ENCODE measurements at places on chromosomes 12 and 14.

DNA sequence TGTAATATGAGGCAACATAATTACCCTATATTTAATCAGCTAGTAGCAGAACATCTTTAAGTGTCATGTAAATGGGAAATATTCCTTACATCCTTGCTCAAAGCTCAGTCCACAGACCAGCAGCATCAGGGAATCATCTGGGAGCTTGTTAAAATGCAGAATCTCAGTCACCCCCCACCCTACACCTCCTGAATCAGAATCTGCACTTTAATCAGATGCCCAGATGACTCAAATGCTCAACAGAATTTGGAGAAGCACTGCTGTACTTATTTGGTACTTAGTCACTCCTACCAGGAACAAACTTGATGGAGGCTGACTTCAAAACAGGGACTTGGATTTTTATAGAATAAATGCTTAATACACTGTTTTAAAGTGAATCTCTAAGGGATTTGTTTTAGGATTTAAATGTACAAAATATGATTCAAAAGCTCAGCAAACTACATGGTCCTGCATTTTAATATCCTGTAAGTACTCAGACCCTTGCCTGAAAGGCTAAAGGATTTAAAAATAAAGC, 96.5 kb downstream of the ARMH4 start:
- no peak for DNase-seq

GRCh38 chr14:105447651-105448640, 26.7 kb upstream of the CRIP2 start:
- no peak for DNase-seq

DNA sequence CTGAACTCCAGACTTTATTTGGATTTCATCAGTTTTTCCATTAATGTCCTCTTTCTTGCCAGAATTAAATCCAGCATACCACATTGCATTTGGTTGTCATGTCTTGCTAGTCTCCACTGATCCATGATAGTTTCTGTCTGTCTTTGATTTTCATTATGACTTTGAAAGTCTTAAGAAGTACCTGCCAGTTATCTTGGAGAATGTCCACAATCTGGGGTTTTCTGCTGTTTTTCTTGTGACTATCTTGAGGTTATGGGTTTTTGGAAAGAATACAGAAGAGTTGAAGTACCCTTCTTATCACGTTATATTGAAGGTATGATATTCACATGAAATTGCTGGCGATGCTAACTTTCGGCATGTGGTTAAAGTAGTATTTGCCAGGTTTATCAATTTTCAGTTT, 282.3 kb upstream of the PRICKLE1 start:
- no peak for DNase-seq

- DNase-seq: no peak
Measured at GRCh38 chr14:102187044-102187443, 47.3 kb downstream of the WDR20 start.

GRCh38 chr14:76015191-76015590, 29.6 kb downstream of the IFT43 start:
- no peak for DNase-seq

DNA sequence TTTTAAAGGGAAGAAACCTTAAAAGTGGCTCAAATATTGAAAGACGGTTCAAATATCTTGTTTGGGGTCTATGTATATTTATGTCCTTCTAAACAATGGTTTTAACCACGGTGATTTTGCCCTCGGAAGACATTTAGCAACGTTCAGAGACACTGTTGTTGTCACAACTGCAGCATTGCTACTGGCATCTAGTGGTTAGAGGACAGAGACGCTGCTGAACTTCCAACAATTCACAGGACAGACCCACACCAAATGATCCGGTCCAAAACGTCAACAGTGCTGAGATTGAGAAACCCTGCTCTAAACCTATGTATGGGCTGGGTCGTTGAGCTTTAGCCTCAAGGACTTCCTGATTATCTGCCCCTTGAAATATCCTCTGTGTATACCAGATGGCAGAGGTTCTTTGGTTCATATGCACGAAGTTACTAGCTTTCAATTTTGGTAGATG, 1.7 kb downstream of the ANGEL1 start:
- DNase-seq: no peak

GRCh38 chr14:21069388-21070082, 569 bp upstream of the ARHGEF40 start:
- no peak for DNase-seq

DNA sequence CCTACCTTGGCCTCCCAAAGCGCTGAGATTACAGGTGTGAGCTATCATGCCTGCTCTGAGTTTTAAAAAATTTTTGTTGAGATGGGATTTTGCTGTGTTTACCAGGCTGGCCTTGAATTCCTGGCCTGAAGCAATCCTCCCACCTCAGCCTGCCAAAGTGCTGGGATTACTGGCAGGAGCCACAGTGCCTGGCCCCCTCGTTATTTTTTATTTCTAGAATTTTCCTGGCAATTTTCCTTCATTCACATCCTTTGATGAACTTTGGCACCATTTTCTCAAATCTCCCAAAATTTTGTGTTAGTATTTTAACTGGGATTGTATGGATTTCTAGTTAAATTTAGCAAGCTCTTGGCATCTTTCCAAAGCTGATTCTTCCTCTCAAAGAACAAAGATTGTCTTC, 24.6 kb upstream of the SCARB1 start:
- DNase-seq: no peak

DNA sequence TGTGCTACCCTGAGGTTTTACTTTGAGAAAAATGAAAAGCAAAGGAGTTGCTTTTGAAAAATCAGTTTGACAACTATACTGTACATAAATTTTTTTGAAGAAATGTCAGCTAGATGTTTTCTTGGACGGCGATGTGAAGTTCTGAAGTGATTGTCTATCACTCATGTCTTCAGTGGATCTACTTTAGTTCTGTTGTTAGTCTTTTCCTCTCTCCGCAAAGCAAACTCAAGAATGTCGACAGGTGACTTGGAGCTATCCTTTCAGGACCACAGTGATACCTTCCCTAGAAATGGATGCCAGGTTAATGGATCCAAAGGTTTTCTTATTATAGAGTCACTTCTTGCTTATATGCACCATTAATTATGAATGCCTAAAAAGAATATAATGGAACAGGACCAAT, 1.2 kb downstream of the PTPRO start:
- DNase-seq: no peak

GRCh38 chr12:123816896-123817537, 54.9 kb downstream of the DNAH10 start:
- DNase-seq: no peak

DNA sequence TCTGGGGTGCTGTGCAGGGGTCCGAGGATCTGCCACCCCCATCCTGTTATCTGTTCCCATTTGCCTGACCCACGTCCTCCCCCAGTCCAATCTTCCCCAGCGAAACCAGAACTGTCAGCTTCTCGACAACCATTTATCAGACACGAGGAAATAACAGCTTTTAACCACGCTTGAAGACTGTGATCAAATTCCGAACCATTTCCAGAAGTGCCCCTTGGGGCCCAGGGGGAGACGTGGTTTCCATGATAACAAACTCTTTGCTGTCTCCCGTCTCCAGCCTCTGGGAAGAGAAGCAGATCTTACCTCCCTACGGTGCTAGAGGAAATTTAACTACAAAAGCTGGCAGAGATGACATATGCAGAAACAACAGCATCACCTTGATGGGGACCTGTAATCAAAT, 35.1 kb upstream of the SRRM4 start:
- DNase-seq: no peak

DNA sequence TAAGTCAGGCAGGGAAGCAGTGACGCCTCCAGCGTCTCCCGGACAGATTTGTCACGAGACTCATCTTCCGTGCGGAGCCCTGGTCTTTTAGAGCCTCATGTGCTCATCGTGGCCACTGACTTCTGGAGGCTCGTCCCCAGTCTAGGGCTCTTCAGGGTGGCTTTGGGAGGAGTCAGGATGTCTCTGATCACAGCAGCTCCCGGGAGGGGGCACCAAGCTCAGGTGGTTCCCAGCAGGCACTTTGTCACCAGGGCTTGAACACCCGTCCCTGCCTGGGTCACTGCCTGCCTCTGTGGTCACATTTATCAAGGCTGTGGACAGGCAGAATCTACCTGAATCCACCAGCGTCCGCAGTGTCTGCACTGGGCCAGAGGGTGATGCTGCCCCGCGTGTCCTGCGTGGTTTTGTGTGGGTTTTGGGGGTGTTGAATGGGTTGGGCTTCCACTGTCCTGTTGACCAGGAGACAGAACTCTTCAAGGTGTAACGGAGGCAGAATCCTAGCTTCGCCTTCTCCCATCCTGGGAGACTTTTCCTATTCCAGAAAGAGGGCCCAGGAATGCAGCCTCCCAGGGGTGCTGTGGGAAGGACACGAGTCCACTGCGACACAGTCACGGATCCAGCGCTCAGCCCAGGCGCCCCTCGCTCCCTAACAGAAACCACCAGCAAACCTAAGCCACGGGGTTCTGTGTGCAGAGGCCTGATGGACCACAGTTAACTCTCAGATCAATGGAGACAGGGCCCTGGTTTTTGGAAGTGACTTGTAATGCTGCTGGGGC, 132.3 kb downstream of the ADGRD1 start:
- no peak for DNase-seq

GRCh38 chr12:120584343-120585149, 3.3 kb upstream of the POP5 start:
- DNase-seq: no peak

DNA sequence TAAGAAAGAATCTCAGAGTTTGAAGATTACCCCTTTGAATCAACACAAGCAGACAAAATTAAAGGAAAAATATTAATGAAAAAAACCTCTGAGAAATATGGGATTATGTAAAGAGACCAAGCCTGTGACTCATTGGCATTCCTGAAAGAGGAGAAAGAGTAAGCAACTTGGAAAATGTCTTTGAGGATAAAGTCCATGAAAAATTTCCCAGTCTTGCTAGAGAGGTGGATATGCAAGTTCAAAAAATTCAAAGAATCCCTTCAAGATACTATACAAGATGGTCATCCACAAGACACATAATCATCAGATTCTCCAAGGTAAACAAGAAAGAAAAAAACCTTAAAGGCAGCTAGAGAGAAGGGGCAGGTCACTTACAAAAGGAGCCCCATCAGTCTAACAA, 13.3 kb downstream of the SLCO1B1 start:
- no peak for DNase-seq

GRCh38 chr12:98587084-98587483, 6.4 kb upstream of the SLC25A3 start:
- no peak for DNase-seq

- no peak for DNase-seq
Measured at GRCh38 chr12:90645181-90645580, 309.8 kb downstream of the CCER1 start.

- DNase-seq: no peak
Measured at GRCh38 chr14:21105095-21105494, 4.2 kb downstream of the TMEM253 start.

DNA sequence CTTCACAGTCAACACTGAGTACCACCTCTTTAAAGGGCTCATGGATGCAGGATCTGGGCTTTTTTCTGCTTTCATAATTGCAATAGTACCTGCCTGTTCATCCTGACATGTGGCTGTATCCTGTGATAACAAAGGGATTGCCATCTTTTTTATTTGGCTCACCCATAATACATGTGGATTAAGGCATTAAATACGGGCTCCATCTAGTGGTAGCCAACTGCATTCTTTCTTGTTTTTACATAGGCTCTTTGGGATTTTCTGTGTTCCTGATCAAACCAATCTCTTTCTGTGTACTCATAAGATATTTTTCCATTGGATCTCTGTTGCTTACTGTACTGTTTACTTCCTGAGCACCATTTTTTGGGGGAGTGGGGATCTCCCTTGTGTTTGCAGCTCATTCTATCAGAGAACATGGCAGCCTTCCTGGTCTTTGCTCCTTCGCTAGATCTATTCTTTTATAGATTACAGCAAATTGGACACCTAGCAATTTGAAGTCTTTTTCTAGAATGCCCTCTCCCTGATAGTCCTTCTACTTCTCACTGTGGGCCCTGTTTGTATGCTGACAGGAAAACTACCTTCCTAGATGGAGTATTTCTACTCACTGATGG, 723.4 kb upstream of the MDGA2 start:
- no peak for DNase-seq

DNA sequence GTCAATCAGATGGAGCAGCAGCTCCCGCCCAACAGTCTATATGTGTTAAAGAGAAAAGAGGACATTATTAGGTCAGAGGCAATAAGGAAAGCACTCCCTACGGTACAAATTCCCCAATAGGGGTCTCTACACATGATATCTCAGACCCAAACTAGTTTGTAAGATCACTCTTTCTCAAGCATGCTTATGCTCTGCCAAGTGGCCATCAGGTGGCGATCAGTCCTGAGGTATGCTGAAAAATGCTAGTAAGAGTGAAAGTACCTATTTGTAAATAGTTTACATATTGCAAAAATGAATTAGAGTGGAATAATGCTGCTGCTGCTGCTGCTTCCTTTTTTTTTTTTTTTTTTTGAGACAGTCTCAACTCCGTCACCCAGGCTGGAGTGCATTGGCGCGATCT, 61.0 kb downstream of the CPM start:
- no peak for DNase-seq

DNA sequence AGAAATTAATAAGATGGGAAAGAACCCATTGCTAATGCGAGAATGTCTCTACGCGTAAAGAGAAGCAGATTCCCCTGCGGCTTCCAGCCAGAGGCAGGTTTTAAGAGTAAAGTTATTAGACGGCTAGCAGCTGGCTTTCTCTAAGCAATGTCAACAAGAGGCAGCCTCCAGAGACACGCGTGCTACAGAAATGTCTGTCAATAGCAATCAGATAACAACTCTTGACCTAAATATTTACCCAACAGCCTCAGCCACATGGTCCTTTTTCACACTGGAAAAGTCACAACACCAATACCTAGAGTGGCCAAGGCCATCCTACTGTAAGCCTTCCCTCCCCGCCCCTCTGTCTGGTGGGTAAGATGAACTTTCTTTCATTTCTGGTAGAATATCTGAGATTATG, 146.0 kb upstream of the SFSWAP start:
- no peak for DNase-seq

DNA sequence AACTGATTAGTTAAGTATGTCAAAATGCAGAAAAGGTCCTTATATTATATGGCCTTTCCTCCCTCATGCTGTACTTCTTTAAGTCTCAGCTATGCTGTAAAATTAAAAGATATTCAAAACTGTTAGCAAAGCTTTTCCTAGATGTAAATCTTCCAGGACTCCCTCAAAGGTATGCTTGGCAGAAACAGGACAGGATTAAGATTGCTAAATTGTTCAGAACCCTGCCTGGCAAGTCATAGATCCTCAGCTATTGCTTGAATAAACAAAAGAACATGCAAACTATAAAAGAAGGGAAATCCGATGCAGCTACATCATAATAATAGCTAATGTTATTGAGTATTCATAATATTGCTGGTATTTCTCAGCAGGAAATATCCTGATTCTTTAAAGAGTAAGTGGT, 322.6 kb downstream of the CCDC91 start:
- no peak for DNase-seq

DNA sequence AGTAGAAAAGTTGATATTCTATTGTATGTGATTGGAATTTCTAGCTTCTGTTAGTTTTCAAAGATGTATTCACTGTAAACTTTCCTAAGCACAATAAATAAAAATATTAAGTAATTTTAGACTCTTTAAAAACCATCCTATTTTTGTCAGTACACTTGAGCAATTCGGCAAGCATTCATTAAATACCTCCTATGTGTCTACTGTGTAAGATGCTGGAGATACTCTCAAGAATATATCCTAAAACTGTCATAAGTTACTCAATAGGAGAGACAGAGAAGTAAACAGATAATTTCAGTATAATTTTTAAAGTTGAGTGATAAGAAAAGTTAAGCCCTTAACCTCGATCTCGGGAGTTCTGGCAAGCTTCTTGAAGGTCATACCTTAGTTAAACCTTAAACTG, 46.1 kb downstream of the FANCM start:
- no peak for DNase-seq

- no peak for DNase-seq
Measured at GRCh38 chr14:69760810-69761209, 6.1 kb upstream of the SRSF5 start.
